ENCODE measurements at places on chromosomes 3 and 15.
A peak's percentile ranks its signal among the peaks of the same experiment; 100 is the strongest.

- no peak for DNase-seq
These were observed 217.0 kb upstream of the ICE2 start for GRCh38 chr15:60695713-60696522.

GRCh38 chr15:80242802-80243201 is 9.2 kb downstream of the CTXND1 start:
- DNase-seq, result peak; percentile 92

DNA sequence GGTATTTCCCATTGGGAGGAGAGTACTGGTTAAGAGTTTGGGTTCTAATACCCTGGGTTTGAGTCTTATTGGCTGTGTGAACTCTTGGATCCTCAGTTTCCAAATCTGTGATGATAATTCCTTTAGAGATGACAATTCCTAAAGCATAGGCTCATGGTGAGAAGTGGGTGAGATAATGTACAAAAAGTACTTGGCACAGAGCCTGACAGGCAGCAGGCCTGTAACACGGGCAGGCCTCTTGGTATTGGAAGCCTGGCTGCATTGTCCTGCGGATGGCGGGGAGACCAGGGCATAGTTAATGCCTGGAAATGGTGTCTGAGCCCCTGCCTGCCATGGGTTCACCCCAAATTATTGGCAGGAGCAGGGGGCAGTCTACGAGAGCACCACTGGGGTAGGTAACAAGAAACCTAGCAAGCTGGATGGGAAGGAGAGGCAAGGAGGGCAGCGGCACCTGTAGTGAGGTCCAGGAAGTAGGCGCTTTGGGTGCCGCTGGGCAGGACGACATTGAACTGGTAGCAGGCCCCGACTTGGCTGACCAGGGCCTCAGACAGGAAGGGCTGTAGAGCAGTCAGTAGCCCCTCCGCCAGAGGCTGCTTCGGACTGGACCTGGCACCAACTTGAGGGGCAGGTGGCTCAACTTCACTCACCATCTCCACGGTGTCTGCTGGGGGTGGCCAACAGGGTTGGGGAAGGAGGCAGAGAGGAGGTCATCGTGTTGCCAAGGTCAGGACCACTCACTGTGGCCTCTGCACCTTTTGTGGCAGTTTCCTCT is 7.7 kb downstream of the STOML1 start:
- DNase-seq, result no peak

DNA sequence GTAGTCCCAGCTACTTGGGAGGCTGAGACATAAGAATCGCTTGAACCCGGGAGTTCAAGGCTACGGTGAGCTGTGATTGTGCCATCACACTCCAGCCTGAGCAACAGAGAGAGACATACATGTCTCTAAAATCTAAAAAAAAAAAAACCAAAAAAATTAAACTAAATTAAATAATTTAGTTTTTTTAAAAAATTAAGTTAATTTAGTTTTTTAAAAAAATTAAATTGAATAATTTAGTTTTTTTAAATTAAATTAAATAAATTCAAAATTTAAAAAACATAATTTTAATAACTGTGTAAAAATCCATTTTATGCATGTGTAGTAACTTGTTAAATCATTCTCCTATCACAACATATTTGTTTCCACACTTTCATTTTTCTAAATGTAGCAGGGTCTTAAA is 20.1 kb upstream of the ARPIN start:
- DNase-seq, result no peak

DNA sequence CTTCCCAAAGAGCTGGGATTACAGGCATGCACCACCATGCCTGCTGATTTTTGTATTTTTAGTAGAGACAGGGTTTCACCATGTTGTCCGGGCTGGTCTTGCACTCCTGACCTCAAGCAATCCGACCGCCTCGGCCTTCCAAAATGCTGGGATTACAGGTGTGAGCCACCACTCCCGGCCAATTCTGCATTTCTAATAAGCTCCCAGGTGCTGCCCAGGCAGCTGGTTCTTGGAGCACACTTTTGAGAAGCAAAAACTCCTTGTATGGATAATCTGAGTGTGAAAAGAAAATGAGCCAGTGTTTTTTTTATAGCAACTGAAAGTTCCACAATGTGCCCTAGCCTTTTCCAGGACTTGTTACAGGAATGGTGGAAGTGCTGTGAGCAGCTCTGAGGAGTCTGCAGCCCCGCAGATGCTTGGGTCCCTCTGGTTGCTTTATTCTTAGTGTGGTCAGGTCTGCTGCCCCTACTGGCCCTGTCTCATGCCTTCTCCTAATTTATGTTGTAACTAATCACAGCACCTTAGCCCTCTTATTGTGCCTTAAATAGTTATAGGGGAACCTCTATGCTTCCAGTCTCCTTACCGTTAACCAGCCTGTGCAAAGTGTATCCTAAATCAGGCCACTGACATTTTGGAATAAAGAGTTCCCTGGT is 13.5 kb upstream of the KCNAB1 start:
- no peak for DNase-seq

- no peak for DNase-seq
These were observed 17.5 kb downstream of the ADPGK start for GRCh38 chr15:72766025-72766424.
